ENCODE measurements at places on chromosomes 6 and 20.

GRCh38 chr20:34065260-34065659, 46.8 kb downstream of the EIF2S2 start:
- DNase-seq: peak; percentile 3

DNA sequence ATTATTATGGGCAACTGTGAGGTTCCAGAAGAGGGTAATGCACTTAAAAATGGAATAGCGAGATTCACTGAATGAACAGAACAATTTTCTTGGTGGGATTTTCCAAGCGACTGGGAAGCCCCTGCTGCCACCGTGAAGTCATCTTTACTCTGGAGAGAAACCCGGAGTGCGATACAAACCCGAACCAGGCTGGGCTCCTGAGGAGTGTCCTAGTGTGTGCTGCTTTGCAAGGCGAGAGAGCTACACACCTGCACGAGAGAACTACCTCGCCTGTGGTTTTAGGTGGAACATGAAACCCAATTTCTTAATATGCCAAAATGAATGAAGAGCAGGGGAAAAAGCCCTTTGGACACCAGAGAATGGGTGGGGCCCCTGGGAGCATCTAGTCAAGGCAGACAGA, 33.5 kb upstream of the DACT2 start:
- no peak for DNase-seq

DNA sequence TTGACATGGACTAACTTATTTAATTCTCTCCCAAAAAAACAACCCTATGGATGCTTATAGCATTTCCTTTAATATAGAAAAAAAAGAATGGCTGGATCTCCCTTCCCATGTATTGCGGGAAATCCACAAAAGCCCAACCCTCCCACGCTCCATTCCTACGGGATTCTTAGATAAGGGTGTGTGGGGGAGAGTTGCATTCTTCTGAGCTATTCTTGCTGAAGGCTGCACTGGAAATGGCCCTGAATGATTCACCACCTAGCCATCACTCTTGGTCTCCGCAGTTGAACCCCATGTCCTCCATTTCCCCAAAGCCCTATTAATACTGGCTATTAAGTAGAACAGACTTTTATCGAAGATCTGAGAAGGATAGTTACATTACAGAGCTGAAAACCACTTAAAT, 41.9 kb upstream of the ADGRF5 start:
- DNase-seq: no peak

- DNase-seq: no peak
These were observed 40.0 kb upstream of the MBOAT1 start for GRCh38 chr6:20252311-20252710.

GRCh38 chr6:14754751-14755513, 490.9 kb upstream of the JARID2 start:
- DNase-seq: no peak

- no peak for DNase-seq
These were observed 16.4 kb downstream of the FRMD1 start for GRCh38 chr6:168062346-168063289.

DNA sequence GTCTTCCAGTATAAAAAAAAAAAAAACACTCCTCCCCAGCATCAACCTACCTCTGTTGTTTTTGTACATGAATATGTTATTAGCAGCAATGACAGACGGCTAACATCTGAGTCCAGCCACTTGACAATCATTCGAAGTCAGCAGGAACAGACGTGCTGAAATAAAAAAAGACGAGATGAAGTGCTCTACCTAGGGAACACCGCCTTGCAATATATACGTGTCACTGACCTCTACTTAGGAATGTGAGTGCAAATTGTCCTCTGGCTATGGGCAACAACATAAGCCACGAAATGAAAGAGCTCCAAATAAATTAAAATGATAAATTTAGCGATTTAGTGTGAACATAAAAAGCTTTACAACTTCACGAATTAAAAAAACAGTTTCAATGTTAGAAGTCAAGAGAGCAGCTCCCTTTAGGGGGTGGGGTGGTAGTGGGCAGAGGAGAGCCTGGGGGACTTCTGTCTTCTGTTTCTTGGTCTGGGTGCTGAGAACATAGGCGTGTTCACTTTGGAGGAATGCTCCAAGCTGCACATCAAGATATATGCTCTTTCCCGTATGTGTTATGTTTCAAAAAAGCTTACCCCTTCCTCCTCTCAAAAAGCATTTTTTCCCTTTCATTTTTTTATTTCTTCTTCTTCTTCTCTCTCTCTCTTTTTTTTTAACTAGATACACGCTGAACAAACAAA, 23.3 kb downstream of the EDN1 start:
- no peak for DNase-seq

DNA sequence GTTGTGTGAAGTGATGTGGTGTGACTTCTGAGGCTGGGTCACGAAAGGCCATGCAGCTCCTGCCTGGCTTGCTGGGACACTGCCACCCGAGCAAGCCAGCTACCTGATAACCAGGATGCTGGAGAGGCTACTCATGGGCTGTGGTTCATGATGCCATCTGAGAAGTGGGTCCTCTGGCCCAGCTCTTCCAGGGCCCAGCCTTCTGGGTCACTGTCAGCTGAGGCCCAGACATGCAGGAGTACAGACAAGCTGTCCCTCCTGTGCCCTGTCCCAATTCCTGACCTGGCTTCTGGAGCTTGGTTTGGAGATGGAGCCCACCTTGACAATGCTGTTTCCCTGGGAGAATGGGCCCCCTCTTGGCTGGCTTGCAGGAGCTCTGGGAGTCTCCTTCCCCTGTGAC, 87.0 kb downstream of the DHX35 start:
- no peak for DNase-seq

DNA sequence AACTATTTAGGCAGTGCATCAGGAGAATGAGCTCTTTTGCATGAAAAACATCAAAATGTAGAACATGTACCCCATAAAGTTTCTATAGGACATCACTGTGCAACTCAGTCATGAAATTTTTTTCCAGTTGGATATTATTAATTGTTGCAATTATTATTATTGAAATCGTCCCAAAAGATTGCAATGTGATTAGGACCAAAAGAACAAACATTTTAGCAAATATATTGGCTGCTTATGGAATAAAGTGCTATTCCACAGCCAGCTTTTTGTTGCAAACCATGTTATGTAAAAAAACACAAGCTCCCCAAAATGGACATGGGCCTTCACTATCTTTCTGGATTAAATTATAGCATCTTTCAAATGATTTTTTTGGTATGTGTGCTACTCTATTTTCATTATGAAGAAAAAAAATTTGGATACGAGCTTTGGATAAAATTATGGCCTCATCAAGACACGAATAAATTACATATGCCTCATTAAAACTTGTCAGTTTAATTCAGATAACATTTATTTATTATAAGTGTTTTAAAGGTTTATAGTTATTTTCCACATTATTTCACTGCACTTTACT, 262.7 kb upstream of the TCF21 start:
- no peak for DNase-seq

DNA sequence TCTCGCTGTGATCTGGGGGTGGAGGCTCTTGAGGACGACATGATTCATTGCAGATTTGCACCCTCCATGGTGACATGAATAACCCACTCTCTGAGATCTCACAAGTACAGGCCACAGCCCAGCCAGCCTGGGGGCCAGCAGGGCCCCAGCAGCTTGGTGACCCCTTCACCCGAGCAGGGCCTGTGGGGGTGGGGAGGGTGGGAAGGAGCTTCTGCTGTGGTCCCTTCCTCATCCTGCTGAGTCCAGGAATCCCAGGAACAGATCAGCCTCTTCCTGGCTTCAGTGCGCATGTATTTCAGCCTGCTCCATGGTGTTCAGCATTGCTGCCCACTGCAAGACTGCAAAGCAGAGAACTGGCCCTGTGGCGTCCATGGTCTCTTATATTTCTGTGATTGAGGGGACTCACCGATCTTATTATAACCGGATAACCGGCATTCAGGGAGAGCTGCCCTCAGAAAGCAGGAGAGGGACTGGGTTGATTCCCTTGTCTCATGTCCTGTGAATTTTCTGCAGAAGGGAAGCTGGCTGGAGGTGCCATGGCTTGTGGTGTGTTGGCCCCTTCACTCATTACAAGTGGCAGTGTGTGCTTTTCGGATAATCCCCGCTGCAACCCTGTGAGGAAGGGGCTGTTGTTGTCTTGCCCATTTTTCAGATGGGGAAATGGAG, 118.8 kb upstream of the FRMD1 start:
- DNase-seq: no peak

DNA sequence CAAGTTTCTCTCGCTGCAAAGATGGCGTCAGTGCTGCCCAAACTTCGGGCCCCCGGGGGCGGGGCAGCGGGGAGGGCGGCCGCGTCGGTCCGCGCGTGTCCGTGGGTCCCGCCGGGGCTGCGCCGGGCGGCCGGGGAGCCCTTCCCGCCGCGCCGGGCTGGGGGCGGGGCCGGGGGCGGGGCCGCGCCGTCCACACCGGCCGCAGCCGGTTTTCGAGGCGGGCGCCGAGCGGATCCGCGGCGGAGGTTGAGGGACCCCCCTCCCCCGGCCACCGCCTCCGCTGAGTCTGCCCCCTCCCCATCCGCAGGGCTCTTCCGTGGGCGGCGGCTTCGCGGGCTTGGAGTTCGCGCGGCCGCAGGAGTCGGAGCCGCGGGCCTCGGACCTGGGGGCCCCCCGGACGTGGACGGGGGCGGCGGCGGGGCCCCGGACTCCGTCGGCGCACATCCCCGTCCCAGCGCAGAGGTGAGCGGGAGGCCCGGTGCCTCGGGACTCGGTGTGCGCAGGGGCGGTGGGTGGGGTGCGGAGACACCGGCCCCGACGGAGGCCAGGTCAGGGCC, 572 bp downstream of the SLC2A4RG start:
- no peak for DNase-seq

DNA sequence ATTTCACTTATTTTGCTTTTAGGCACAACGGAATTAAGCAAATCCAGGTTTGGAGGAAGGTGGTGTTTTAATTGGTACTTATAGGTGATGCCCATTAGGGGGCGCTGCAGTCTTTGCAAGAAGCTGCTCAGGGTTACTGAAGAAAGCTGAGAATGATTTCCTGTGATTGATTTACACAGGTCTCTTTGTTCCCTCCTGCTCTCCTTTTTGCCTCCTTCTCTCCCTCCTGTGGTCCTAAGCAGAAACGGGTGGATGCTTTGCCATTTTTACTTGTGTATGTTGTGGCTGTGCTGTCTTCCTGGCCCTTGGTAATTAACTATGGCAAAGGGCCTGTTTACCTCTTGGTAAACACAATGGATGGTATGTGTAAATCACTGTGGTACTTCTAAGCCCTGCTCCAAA, 97.8 kb downstream of the ANKS1A start:
- DNase-seq: peak; percentile 58

- no peak for DNase-seq
These were observed 90.8 kb downstream of the FRK start for GRCh38 chr6:115969930-115970273.

DNA sequence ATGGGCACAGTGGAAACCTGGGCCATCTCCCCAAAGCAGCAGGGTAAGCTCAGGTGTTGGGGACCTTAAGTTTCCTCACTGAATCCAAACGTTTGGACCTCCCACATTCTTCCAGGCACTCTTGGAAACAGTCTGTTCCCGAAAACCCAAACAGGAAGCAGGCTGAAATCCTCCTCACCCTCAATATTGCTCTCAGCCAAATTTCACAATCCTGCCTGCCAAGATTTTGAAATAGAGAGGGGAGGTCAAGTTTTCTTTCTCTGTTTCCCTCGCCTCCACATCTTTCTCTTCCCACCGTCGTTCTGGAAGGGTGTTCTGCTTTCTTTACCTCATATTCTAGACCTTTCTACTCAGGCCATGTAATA, 392.0 kb upstream of the SASH1 start:
- no peak for DNase-seq
